Mucosa of gallbladder (tissue), 1 donor: ENCODE measurements at places on chromosomes 1 and 21.

- DNase-seq = no peak
Observed at GRCh38 chr1:11881749-11882441, 23.1 kb upstream of the NPPB start.

- no peak for DNase-seq
Observed at GRCh38 chr1:85490270-85490985, 25.5 kb upstream of the DDAH1 start.

- no peak for DNase-seq
Observed at GRCh38 chr1:59769736-59770095, 45.0 kb upstream of the HOOK1 start.

DNA sequence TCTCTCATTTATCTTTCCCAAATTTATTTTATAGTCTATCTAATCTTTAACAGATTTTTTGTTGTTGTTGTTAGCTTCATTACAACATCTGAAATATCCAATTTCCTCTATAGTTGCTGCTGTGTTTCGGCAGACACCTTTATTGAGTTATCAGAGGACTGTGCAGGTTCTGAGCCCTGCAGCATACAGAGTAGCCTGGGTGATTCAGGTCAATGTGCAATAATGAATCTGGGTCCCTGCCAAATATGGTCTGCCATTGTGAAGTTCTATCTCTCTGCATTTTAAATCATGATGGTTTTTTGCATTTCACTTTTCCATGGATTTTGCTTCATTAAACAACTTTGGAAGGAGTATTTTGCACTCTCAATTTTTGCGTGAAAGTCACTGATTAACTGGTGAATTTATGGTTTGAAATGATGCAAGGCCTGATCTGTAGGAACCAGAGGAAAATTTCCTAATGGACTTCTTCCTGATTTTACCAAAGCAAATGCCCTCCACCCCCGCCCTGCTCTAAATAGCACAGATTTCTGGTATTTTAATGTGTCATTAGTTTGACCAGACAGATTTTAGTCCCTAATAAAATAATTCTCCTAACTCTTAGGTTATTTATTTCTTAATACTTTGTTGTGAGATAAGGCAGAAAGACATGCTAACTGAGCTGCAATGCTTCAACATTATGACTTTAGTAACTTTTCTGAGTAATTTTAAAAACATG is 402.3 kb downstream of the PTBP2 start:
- DNase-seq = no peak
